ENCODE measurements at places on chromosomes 3 and 15.
A peak's percentile ranks its signal among the peaks of the same experiment; 100 is the strongest.

GRCh38 chr15:65910341-65910740 lies 41.0 kb downstream of the RAB11A start:
- DNase-seq, result no peak

GRCh38 chr3:177646749-177647148 lies 449.5 kb upstream of the TBL1XR1 start:
- no peak for DNase-seq

- DNase-seq, result no peak
Measured at GRCh38 chr3:95627697-95628096, 1186.7 kb upstream of the EPHA6 start.

- no peak for DNase-seq
Measured at GRCh38 chr15:90270502-90271150, 5.2 kb downstream of the NGRN start.

DNA sequence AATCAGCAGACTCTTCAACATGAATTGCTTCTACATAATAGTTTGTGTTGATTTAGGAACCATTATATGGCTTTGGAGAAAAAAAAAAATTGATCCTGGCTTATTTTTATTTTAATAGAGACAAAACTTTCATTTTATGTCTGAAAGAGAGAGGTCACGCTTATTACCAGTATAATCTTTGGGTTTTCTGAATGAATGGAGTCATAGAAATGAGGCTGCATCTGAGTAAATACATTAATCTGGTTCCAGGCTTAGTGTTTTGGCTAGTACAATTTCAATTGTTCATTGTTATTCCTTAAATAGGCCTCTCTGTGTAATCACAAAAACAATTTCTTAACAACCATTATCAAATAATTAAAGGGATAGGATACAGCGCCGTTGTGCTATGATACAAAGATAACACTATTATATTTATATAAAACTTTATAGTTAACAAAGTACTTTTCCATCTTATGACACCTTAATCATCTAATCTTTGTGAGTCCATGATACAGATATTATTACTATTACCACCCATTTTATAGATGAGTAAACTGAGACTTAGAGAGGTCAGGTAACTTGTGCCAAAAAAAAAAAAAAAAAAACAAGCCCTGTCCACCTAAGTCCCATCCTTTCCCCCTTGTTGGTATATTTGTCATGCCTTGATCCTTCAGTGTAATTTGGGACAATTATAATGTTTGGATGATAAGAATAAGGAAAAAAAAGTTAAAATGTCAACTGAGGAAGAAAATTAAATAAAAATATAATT lies 41.8 kb upstream of the GOLM2 start:
- DNase-seq, result no peak

- DNase-seq, result no peak
Measured at GRCh38 chr15:59376733-59377132, 4.1 kb upstream of the MYO1E start.

DNA sequence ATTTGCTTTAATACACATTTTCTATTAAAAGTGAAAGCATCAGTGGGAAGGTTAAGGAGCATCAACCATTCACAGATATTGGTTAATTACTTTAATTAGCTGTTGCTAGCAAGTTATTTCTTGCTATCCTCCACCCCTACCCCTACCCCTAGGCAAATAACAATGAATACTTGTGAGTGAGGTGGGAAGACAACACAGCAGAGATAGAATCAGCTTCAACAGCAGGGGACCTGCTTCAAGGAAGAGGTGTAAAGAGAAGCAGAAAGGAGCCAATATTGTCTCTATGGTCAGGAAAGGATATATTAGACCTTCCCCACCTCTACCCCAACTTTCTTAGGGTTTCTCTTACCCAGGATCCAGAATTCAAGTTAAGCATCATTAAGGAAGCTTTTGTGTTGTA lies 149.4 kb downstream of the SNRK start:
- DNase-seq, result no peak

DNA sequence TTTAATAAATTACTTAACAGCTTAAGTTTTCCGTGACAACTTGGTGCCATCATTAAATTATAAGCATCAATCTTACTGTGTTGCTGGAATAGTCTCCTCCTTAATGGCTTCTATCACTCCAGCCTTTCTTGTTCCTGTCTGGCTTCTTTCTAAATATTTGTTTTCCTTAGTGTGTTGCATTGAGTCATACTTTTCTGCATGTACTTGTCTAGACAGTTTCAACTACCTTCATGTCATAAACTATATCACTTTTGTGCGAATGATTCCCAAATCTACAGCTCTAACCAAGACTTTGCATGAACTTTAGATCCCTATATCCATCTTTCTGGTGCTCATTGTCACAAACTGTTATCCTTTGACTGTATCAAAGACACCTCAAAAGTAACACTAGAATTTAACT lies 78.4 kb downstream of the AKAP13 start:
- no peak for DNase-seq

DNA sequence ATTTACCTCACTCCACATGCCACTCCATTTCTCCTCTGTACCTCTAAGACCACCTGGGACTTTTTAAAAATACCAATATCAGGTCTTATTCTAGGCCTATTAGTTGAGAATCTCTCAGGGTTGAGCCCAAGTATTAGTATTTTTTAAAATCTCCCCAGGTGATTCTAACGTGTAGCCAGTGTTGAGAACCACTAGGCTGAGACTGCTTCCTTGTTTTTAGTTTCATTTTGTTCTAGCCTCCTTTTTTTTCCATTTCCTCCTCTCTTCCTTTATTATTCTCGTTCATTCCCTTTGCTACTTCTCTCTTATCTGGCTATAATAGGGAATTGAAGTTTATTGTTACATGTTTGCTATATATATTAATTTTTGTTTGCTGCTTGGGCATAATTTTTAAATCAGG lies 217.8 kb upstream of the CD96 start:
- no peak for DNase-seq

DNA sequence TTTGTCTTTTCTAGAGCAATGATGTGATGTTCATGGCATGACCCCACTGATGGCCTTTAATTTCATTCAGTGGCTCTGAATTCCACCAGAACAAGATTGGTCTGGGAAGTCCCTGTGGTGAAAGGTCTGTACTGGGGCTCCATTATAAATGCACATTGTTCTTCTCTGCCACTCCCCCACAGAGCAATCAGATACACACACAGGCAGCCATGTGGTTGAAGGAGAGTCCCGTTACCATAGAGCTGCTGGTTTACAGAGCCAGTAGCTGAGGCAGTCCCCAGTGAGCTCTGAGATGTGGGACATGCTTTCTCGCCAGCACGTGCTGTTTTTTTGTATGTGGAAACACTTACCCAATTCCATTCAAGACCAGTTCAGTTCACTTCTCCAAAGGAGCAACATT lies 172.7 kb upstream of the TRIM42 start:
- DNase-seq, result no peak

DNA sequence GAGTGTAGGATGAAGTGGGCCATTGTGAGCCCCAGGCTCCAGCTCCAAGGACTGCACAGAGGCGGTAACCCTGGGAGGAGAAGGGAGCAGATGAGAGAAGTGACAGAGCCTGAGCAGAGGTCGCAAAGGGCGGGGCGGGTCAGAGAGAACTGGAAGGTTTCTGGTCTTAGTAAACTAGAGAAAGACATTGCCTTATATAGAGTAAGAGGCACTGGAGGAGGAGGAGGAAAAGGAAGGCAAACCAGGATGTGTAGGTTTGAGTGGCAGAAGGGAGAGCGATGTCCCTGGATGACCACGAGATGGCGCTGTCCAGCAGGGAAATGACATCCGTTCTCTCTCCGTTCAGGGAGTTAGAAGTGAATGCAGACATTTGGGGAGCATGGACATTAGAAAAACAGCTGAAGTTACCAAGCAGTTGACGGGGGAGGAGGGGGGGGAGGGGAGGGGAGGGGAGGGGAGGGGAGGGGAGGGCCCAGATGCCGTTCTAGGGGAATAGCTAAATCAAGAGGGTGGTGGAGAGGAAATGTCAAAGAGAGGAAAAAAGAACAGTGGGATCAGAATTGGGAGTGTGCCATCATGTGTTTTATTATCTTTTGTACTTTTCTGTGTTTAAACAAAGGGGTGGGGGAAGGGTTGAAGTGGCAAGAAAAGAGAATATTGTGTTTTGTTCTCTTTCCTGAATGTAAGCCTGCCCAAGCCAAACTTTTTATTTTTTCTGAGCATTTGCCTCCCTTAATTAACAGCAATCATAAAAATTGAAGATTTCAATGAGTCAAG lies 48.8 kb downstream of the STARD5 start:
- DNase-seq, result peak; percentile 50

DNA sequence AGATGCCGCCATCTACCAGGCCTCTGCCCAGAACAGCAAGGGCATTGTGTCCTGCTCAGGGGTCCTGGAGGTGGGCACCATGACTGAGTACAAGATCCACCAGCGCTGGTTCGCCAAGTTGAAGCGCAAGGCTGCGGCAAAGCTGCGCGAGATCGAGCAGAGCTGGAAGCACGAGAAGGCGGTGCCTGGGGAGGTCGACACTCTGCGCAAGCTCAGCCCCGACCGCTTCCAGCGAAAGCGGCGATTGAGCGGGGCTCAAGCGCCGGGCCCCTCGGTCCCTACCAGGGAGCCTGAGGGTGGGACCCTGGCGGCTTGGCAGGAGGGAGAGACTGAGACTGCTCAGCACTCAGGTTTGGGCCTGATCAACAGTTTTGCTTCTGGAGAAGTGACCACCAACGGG lies 22.6 kb downstream of the ALPK3 start:
- no peak for DNase-seq

DNA sequence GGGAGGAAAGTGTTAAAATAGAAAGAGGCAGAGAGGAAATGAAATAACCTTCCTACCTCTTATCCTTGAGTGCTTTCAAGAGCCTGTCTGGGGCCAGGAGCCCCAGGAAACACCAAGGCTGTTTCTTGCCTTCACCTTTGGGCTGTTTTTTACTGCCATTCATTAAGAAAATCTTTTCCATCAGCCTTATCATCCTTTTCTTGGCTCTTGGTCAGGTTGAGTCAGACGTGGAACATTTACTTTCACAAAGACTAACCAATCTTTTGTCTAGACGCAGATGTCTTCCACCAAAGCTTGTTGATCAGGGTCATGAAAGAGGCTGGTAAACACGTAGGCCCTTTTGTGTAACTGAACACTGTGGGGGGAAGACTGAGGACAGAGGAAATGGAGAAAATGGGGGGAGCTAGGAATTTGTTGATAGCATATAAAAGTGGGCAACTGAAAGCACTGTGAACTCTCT lies 151.0 kb upstream of the THBS1 start:
- DNase-seq, result no peak

- DNase-seq, result no peak
Measured at GRCh38 chr3:102169915-102170479, 264.8 kb upstream of the ZPLD1 start.

DNA sequence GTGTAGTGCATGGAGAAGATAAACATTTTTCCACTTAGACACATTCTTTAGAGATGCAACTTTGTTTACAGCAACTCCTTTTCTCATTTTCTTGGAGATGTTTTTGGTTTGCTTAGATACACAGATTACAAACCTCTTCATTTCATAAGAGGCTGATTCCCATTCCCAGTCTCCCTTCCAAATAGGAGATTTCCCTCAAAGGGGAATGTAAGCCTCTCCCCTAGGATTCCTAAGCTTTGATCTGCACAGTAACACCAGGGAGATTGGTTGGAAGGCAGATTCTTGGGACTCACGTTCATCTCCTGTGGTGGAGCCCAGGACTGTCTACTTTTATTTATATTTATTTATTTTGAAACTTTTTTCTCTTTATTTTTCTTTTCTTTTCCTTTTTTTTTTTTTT lies 63.2 kb downstream of the MCTP2 start:
- DNase-seq, result no peak

DNA sequence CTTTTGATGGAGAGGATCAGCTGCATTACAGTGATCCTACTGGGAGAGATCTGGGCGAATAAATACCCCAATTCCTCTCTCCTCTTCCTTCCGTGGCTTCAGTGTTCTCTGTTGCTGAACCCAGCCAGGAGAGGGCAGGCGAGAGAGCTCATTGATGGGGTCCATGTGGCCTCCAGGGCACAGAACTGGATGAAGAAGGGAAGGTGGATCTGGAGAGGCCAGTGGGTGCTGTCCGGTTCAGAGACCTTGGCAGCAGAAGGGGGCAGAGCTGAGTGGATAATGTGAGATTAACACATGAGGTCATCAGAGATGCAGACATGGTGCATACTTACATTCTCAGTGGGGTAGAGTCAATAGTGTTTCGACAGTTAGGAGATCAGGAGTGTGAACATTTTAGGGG lies 193.6 kb downstream of the CLSTN2 start:
- DNase-seq, result no peak

DNA sequence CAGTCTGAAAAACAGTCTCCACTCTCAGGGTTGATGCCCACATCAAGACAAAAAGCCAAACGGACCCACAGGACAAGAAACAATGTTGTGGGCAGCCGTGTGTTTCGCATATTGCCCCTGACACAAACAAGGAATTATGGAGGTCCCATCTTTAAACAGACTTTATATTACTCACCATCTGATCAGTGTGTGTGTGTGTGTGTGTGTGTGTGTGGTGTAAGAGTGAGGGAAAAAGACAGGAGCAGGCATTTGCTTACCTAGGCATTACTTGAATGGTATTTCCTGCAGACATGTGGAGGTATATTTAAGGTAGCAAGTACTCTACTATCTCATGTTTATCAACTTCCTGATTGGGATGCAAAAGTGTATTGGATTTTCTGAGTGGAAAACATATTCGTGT lies 136.3 kb downstream of the TMCO5A start:
- no peak for DNase-seq

GRCh38 chr15:85691350-85692240 lies 103.1 kb downstream of the KLHL25 start:
- DNase-seq, result no peak

DNA sequence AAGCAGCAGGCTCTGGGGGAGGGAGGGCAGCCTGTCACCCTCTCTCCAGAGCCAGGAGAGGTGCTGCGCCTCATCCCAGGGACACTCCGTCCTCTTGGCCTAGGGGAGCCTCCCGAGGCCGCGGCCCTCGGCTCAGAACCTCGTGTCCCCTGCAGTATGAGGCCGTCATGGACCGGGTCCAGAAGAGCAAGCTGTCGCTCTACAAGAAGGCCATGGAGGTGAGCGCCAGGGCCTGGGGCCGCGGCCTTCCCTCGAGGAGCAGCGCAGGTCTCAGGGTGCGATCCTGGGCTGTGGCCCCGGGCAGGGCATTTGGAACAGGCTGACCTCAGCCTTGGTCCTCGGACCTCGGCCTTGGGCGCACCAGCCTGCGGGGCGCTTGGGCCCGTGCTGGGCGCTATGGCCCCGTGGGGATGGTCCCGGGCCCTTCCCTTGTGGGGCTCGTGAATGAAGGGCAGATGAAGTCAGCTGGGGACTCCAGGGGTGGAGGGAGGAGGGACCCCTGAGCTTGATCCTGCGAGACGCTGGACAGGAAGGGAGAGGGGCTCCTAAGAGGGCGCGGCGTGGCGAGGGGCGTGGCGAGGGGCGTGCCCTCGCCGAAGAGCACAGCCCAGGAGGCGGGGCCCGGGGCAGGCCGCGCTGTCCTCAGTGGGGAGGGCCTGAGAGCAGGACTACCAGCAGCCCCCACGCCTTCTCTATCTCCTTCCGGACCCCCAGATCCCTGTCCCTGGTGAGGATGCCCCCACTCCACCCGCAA lies 32.9 kb downstream of the PSTPIP1 start:
- no peak for DNase-seq

DNA sequence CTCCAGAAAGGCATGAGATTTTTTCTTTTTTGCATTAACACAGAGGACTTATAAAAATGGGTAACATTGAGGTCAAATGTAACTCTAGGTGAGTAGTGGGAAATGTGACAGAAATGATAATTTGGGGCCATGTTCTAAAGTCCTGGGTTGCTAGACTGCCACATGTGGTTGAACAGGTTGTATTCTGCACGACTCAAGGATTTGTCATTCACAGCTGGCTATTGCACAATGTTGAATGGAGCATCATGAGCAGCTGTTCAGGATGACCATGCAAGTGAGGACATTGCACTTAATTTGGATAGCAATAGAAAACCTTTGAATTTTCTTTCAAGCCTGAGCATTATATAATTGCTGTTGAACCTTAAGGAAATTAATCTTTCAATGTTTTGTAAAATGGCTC lies 396.6 kb downstream of the NAALADL2 start:
- DNase-seq, result no peak
